ENCODE measurements at places on chromosomes 2 and 18.

- DNase-seq: no peak
Measured at GRCh38 chr2:19021721-19022120, 336.7 kb downstream of the OSR1 start.

- DNase-seq: no peak
Measured at GRCh38 chr2:133265432-133265949, 302.8 kb downstream of the NCKAP5 start.

DNA sequence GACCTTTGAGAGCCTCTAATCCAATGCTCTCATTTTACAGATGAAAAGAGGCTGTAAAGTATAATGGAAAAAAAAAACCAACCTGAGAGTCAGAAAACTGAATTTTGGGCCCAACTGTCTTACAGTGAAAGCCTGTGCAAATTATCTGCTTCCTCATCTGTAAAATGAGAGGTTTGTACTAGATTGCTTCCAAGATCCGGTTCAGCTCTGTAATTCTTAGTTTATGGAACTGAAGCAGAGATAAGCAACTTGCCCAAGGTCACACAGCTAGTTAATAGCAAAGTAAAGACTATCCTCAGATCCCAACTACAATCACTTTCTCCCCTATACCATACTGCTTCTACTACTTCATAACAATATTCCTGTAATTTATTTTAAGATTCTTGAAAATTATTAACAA lies 6.3 kb downstream of the TLK1 start:
- no peak for DNase-seq

DNA sequence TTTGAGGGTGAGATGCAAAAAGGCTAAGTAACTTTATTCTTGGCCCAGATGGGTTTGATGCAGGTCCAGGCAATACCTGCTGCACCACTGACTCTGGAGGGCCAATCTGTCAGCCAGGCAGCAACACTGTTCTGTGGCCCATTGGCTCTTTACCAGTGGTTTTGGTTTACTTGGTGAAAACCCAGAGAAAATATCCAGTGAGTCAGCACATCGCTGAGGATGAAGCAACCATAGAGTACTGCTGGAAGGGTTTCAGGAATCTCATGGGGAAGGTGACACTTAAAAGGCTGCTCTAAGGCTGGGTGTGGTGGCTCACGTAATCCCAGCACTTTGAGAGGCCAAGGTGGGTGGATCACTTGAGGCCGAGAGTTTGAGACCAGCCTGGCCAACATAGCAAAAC lies 192.5 kb upstream of the FAM98A start:
- peak; percentile 53 for DNase-seq

DNA sequence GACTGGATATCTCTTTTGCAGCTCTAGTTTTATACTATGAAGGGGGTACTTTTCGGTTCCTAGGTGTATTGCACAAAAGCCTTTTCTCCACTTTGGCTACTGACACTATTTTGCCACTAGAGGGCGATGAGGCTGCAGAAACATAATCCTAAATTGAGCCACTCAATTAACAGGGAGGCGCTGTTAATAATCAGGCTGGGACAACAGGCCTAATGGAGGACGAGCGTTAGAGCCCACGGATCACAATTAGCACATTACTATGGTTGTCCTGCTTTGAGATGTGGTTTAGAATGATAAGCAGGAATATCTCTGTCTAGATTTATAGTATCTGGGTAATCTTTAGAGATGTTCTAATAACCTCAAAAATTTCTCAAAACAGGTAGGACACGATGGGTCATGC lies 62.2 kb upstream of the PMAIP1 start:
- DNase-seq: peak; percentile 55

- peak; percentile 52 for DNase-seq
Measured at GRCh38 chr2:217360781-217361482, 501.1 kb upstream of the TNP1 start.

DNA sequence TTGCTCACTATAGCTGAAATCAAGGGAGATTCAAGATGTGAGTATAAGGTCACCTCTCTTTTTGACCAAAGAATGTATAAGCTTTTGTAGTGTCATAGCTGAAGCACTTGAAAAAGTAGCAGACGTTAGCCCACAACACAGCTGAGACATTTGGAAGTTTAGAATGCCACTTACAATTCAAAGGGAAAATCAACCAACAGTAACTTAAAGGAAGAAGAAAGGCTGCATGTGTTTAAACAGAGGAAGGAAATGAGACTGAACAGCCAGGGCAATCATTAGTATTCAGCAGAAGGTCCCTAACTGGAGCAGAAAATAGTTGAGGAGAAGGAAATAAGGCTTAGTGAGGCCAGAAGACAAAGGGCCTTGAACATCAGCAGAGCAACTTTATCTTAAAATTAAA lies 23.5 kb upstream of the SCG2 start:
- DNase-seq: no peak

DNA sequence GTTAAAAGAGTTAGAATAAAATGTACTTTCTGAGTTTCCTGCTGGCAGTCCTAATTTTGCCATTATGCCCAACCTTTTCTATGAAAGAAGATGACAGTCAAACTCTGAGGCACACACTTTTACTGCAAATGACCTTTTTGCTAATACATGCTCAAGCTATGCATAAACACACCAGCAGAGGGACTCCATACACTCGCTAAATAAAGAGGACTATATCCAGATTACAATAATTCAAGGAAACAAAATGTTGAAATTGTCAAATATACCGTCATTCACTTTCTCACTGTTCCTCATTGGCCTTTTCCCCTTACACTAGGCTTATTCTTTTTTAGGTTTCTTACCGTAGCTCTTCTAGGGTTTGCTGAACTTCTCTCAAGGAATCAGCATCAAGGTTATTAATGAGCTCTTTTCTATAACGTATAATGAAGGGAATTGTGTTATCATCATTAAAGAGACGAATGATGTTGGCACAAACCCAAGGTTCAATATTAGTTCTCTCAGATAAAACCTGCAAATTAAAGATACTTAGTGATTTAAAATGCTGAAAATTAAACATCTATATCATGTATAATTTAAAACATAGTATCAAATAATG lies 25.7 kb downstream of the SRBD1 start:
- peak; percentile 36 for DNase-seq

DNA sequence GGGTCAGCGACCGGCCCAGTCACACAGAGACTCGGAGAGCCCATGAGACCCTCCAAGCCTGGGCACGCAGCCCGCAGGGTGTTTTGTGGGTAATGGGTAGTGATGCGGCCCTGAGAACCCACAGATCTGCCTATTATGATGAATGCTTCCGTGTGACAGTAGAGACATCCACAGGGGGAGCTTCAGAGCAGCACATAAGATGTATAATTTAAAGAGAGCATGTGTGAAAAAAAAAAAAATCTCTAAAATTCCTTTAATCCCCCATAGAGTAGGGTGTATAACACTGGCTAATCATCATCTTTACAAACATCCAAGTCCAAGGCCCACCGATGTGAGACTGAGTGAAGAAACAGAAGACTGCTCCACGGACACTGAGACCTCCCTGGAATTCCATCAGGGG lies 34.6 kb downstream of the BIN1 start:
- DNase-seq: no peak

DNA sequence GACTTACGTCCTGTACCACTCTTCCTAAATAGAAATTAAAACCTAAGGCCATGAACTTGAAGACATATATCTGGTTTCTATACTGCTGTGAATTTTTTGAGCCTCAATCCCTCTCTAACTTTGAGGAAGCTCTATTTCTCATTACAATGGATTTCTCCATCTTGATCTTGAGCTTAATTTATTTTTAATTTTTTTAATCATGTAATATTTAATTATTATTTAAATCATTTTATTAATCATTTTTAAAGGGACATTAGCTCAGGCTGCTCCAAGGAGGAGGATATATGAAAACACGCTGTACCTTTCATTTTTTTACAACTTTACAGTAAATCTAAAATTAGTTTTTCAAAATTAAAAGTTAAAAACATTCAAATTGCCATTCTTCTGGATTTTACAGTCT lies 540.5 kb downstream of the SATB2 start:
- no peak for DNase-seq

DNA sequence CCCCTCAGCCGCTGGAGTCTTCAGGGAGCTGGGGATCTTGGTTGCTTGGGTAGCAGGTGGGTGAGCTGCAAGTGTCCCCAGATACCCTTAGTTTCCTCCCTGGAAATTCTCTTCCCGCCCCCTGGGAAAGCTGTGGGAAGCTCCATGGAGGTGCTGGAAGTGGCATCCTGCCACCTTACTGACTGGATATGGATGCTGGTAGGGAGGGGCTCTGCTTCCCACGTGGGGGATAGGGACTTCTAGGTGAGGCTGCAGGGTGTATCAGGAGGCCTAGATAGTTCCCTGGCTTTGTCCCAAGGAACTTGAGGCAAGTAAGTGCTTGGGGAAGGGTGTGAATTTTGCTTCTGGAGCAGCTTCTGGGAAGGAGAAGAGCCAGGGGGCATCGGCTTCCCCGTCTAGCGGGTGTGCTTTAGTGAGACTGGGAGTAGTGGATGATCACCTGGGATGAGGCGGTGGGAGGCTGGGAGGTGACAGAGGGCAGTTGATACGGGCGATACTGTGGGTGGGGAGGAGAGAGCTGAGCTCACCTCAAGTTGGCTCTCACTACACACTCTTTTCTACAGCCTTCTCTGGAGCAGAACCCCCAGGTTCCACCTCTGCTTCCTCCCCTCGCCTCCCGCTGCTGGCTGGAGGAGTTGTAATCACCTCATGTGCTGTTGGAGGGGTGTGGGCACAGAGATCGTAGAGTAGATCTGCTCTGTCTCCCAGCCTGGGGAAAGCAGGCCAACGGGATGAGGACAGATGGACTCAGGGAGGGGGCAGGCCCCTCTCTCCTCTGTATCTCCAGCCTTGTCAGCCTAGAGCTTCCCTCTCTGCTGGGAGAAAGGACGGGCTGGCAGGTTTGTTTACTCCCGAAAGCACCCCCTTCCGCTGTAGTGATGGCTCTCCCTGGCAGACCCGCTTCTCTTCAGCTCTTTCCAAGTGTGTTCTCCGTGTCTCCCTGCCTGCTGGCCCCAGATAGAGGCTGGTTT lies 19.8 kb downstream of the TET3 start:
- DNase-seq: no peak

DNA sequence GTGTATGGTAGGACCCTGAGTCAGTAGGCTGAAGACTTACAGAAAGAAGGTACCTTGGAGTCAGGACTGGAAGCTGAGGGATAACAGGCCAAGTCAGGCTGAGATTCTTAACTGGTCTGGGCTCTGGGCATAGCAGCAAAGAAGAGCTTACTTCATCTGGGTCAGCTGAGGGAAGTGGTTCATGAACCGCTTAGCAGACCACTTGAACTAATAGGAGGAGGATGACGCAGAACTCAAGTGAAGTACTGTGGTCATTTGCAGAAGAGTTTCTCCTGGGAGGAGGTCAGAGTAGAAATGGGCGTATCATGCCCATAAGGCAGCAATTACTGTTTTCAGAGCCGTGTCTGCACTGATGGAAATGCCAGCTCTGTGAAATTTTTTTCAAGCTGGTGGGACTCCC lies 164.5 kb downstream of the LCLAT1 start:
- DNase-seq: no peak

DNA sequence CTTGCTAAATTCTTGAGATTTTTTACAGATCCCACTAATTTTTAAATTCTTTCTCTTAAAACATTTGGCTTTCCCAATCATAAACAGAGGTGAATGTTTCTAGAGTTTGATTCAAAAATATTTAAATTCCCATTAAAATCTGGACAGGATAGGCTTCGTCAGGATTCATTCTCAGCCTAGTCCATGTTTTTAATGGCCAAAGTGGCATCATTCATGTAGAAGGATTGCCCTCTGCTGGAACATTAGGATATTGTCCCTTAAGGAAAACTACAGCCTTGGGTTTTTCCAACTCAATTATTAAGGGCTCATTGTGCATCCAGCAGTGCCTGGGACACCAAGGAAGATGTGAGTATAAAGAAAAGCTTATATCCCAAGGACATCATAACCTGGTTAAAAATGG lies 71.7 kb downstream of the TPGS2 start:
- peak; percentile 30 for DNase-seq

DNA sequence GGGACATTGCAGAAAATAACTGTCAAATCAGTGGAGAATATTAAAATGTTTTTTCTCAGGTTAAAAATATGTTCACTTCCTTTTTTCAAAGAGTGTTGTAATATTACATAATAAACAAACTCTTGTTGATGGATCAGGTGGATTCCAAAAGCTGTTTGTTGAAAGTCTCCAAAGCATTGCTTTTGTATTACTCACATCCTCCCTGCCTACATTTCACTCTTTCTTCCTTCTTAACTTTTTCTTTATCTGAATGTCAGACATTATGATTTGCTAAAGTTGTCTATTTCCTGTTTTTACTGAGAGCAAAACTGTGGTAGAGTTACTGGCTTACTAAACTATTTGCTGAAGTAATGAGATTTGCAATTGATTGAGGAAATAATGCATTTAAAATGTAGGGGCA lies 92.1 kb downstream of the CDH19 start:
- no peak for DNase-seq

DNA sequence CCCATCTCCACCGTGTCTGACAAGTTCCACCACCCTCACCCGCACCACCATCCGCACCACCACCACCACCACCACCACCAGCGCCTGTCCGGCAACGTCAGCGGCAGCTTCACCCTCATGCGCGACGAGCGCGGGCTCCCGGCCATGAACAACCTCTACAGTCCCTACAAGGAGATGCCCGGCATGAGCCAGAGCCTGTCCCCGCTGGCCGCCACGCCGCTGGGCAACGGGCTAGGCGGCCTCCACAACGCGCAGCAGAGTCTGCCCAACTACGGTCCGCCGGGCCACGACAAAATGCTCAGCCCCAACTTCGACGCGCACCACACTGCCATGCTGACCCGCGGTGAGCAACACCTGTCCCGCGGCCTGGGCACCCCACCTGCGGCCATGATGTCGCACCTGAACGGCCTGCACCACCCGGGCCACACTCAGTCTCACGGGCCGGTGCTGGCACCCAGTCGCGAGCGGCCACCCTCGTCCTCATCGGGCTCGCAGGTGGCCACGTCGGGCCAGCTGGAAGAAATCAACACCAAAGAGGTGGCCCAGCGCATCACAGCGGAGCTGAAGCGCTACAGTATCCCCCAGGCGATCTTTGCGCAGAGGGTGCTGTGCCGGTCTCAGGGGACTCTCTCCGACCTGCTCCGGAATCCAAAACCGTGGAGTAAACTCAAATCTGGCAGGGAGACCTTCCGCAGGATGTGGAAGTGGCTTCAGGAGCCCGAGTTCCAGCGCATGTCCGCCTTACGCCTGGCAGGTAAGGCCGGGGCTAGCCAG lies 1.2 kb downstream of the ONECUT2 start:
- no peak for DNase-seq

DNA sequence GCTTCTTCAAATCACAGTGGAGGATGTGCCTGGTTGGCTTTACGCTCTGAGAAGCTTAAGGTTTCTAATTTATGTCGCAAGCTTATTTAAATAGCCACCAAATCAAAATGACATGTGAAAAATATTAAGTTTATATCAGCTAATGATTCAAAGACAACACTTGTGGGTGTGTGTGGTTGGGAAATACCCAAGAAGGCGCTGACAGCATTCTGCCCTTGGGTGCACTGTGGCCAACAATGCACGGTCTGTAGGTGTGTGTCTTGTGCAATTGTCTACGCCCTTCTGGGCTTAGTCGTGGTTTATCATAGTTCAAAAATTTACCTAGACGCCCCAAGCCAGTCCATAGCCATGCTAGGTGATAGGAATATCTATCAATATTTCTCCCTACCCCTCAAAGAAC lies 60.9 kb downstream of the KCTD1 start:
- peak; percentile 48 for DNase-seq

Measured in RCC 7860 (cell line).